ENCODE measurements at places on chromosomes 7 and 10. TPM values are rescaled to one million over a fixed set of nuclear protein-coding genes. Genes with fewer than 3 reads are reported as not detected.

DNA sequence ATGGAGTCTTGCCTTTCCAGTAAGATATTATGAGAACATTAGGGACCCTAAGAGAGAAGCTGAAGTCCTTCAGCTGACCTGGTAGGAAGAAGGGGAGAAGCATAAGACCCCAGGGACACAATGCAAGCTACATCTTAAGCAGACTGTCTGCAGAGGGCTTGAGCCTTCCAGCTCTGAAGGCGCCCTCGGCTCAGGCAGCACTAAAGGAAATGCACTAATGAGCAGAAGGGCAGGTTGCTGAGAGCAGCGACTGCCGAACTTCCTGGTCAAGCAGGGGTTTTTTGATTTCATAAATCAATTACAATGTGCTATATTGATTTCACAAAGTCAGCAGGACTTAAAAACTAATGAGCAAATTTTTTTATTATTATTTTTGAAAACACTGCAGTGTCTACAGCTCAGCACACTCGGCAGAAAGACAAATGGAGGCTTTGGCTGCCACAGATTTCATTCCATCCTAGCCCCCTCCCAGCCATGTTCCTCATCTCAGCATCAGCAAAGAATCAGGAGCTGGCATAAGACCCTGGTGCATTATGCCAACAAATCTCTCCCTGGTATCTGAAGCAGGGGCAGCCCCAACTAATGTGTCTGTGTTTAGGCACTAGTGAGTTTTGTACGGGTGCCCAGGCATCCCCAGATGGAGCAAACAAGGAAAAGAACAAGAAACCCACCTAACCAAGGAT is 57.1 kb downstream of the LRRTM3 start:
- no peak for DNase-seq

DNA sequence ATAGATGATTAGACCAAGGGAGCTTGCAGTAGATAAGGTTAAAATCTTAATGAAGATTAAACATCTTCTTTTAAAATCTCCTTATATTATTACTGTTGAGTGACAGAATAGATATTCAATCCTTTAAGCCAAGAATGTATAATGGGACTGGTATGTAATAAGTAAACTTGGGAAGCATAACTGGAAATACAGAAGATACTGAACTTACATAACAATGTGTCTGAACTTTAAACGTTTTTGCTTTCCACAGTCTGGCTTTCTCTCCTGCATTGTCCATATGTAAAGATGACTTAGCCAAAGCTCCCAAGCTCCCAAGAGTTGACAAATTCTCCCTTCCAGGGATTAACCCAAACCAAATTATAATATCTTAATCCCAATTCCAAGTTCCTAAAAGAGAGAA is 129.8 kb downstream of the KCND2 start:
- no peak for DNase-seq

DNA sequence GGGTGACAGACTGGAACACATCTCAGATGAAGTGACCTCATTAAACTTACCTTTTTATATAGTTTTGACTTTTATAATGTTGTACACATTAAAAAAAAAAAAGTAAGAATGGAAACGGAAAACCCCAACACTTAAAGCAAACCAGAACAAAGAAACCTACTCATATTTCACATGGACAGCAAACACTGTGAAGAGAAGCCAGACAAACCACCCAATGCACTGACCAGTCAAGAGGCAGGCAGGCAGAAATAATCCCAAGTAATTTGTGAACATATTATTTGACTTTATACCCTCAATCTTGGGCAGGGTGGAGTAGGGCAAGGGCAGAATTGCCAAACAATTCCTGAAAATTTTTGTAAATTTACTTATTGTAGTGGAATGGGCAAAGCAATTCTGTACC is 39.8 kb downstream of the WAPL start:
- DNase-seq: no peak

DNA sequence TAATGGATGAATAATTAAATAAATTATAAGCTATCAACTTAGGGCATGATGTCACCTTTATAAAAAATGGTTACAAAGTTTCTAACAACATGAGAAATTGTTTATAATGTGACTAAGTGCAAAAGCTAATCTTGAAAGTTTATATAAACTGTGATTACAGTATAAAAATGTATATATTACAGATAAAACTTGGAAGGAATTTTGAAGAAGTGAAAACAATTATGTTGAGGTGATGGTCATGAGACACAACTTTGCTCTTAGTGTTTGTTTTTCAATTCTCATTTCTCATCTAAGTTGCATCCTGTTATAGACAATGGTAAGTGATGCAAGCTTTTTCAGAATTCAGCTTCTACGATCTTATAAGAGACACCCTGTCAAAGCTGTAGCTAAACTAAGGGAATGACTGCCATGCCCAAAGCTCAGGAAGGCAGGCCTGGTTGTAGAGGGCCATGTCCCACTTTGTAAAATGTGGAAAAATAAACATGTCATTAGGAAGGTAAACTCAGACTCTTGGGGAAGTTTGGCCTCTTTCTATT is 23.9 kb downstream of the MACC1 start:
- peak; percentile 37 for DNase-seq

GRCh38 chr7:102129636-102130370 is 156.9 kb upstream of the SH2B2 start:
- DNase-seq: no peak

DNA sequence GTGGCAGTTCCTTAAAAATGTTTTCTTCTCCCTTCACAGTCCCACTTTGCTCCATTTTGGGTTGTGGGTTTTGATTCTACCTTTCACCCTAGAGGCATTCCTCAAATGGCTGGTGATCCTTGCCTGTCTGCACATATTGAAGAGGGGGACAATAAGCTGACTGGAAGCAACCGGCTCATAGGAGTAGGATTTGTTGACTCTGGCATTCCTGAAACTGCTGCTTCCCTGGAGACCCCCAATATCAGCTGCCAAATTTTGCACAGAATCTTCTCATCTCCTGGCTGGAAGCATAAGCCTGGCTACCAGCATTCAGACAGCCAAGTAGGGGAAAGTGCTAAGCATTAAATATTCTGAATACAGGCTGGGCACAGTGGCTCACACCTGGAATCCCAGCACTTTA is 53.7 kb downstream of the KIF5B start:
- no peak for DNase-seq

- DNase-seq: peak; percentile 30
Observed at GRCh38 chr10:7085147-7085912, 325.5 kb downstream of the SFMBT2 start.

DNA sequence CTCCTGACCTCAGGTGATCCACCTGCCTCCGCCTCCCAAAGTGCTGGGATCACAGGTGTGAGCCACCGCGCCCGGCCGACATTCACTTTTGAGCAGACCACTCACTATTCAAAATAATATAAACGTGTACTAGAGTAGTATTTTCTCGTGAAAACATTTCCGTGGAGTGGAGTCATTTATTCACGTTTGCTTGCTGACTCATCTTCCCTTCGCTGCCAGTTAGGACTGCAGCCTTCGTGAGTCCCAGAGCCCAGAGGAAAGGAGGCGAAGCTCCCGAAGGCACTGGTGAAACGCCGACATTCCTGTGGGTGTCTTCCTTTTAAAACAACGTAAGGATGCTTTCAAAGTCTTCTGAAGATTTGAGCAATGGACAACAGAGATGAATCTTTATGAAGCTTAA is 10.9 kb upstream of the INPP5A start:
- DNase-seq: peak; percentile 68

DNA sequence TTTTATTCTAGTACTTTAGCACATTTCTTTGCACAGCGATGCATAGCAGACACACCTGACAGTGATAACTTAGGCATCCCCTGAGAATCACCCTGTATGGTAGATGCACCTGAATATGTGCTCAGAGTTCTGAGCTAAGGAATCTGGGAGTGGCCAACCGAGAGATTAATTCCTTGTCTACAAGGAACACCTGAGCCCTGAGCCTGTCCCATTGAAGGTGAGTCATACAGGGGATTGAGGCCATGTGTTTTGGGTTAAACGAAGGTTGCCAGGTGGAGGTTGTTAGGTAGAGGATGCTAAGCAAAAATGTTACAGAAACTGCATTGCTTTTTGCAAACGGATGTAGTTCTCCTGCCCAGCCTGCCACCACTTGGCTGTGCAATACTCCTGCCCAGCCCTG is 128.9 kb downstream of the AMPH start:
- no peak for DNase-seq

DNA sequence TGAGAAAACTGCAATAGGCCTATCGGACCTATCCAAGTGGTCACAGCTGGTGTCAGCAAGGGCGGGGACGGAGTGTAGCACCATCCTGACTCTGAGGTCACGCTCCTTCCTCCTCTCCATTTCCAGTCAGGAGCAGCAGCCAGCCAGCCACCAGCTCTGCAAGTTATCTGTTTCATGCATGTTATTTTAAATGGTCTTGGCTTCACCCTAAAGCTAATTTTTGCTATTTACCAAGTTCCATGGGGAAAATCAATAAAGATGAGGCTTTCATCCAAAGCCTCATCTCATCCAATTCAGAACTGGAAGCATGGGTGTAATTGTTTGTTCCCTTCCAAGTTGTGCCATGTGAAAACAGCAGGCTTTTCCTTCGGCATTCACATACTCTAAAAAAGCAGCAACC is 49.3 kb downstream of the ICA1 start:
- no peak for DNase-seq

DNA sequence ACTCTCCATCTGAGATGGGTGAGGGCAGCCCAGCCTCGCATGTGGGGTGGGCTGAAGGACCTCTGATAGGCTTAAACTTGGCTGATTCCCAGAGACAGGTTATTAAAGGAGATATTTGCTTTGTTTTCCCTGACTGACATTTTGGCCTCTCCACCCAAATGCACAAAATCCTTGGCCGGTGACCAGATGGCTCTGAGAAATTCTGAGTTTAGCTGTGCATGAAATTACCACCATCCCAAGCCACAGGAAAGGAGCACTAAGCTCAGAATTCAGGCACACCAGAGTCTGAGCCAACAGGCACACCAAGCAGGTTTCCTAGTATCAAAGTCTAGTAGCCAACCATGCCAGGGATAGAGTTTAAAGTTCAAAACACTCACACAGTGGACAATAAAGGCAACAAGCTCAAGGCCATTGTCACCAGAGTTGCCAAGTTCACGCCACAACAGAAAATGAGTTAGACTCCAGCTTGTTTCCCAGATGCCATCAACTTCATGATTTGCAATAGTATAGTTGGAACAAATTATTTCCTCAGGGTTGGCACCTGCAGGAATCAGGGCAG is 387.6 kb downstream of the KCNMA1 start:
- DNase-seq: no peak

- no peak for DNase-seq
Observed at GRCh38 chr10:105538874-105539273, 897.8 kb downstream of the SORCS3 start.

- no peak for DNase-seq
Observed at GRCh38 chr7:48894574-48894973, 29.8 kb upstream of the CDC14C start.

DNA sequence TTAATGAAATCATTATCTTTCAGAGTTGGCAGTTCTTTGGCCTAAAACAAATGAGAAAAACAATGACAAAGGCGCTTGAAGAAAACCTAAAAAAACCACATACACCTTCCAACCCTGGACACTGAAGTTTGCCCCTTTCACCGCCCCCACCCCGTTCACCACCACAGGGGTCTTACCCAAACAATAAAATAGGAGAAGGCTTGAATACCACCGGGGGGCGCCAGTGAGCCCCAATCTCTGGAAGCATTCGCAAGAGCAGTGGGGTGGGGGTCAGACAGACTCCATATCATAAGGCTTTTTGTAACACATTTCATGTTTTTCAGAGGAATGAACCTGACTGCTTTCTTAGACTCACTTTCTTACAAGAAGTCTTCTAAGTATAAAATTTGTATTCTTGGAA is 163.6 kb downstream of the PIP4K2A start:
- peak; percentile 6 for DNase-seq

GRCh38 chr10:42149027-42149700 is 489.2 kb downstream of the ZNF33B start:
- DNase-seq: no peak

DNA sequence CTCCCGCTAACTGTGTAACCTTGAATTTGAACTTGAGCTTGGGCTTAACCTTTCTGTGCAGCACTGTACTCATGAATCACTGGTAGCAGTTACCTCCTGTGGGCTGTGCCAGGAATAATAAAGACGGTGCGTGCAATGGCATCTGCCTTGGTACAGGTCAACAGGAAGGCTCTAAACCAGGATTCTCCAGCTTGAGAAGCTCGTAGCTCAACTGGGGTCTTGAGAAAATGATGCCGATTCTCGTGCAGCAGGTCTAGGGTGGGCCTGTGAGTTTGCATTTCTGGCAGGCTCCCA is 112.5 kb upstream of the ANLN start:
- DNase-seq: peak; percentile 51

DNA sequence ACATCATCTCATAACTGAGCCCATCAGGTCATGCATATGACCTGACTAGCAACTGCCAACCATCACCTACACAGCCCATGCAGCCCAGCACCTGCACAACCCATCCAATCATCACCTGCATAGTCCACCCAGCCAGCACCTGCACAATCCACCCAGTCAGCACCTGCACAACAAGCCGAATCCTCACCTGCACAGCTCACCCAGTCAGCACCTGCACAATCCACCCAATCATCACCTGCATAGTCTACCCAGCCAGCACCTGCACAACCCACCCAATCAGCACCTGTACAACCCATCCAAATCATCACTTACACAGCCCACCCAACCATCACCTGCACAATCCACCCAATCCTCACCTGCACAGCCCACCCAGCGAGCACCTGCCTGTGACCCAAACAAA is 33.4 kb upstream of the WDFY4 start:
- DNase-seq: no peak

DNA sequence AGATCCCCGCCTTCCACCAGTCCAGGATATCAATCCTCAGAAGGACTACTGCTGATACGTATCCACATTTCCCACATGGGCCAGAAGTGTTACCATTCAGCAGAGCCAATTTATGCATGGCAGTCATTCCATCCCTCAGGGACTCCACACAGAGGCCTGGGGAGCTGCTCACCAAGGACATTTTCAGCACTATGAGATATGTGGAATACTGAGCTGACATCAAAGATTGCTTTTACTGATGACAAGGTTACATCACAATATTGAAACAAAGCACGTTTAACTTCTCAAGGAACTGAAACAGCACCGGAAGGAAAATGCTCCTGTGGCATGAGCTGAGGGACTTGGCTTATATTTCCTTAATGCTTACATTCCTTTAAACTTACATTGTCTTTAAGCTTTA is 335.1 kb downstream of the BMPER start:
- no peak for DNase-seq

LMBR1 gene
- total RNA-seq: 31.1 TPM

LFNG gene
- total RNA-seq: 11.9 TPM

MACC1 gene
- total RNA-seq: 0.15 TPM

SYT15B gene
- 0.05 TPM for total RNA-seq

AFAP1L2 gene
- total RNA-seq: 1.7 TPM

PPP1R17 gene
- not detected for total RNA-seq

ZPBP gene
- not detected for total RNA-seq

CALCR gene
- total RNA-seq: not detected

MYOF gene
- 128 TPM for total RNA-seq

Measured in M059J (cell line).